Body of pancreas (tissue), 4 donors: ENCODE measurements at places on chromosomes 5 and 9. TPM values are rescaled to one million over a fixed set of nuclear protein-coding genes. Genes with fewer than 3 reads are reported as not detected.

GRCh38 chr9:108874058-108874788, 12.2 kb downstream of the ACTL7A start:
- peaks cover 16% of the 10 kb centered on the region for H3K36me3 ChIP-seq
- no peak overlapping the region for H3K27ac ChIP-seq
- H3K27me3 ChIP-seq: no peaks in the 10 kb centered on the region
- H3K4me1 ChIP-seq: no peaks in the 10 kb centered on the region
- DNase-seq: no peak

CARD9 gene
- 0.78 TPM for total RNA-seq

- no peak overlapping the region for H3K4me3 ChIP-seq
- no peaks in the 10 kb centered on the region for H3K4me1 ChIP-seq
- DNase-seq: no peak
- no peak overlapping the region for H3K27ac ChIP-seq
- no peaks in the 10 kb centered on the region for H3K27me3 ChIP-seq
Measured at GRCh38 chr5:125005266-125005665, 258.8 kb upstream of the ZNF608 start.

DNA sequence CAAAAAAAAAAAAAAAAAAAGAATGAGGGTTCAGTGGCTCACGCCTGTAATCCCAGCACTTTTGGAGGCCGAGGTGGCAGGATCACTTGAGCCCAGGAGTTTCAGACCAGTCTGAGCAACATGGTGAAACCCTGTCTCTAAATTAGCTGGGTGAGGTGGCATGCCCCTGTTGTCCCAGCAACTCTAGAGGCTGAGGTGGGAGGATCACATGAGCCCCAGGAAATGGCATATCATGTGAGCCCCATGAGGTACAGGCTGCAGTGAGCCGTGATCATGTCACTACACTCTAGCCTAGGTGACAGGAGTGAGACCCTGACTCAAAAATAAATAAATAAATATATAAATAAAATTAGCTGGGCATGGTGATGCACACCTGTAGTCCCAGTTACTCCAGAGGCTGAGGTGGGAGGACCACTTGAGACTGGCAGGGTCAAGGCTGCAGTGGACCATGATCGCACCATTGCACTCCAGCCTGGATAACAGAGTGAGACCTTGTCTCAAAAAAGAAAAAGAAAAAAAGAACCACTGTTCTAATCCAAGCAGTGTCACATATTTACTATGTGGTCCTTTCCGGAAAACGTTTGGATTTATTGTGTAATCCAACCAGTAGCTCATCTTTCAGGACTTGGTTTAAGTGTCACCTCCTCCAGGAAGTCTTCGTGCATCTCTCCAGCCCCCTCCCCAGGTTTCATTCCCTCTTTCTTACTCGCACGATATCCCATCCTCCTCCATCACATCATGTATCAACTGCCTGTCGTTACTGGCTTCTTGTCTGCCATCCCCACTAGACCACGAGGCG, 12.3 kb upstream of the SPOUT1 start:
- no peak for DNase-seq
- H3K27ac ChIP-seq: no peak overlapping the region
- no peak overlapping the region for H3K4me3 ChIP-seq
- no peaks in the 10 kb centered on the region for H3K27me3 ChIP-seq

- H3K4me3 ChIP-seq: no peak overlapping the region
- no peak for DNase-seq
- no peak overlapping the region for H3K27ac ChIP-seq
Measured at GRCh38 chr9:99868845-99869244, 37.6 kb upstream of the STX17 start.

- no peak overlapping the region for H3K4me3 ChIP-seq
Measured at GRCh38 chr5:56278335-56278753, 45.2 kb upstream of the ANKRD55 start.

GRCh38 chr5:17381932-17382331, 116.1 kb upstream of the TAF11L2 start:
- H3K4me1 ChIP-seq: no peaks in the 10 kb centered on the region
- no peak overlapping the region for H3K27ac ChIP-seq
- no peak overlapping the region for H3K4me3 ChIP-seq
- H3K36me3 ChIP-seq: no peaks in the 10 kb centered on the region
- H3K27me3 ChIP-seq: no peaks in the 10 kb centered on the region

- DNase-seq: peak; percentile 30
- H3K27me3 ChIP-seq: no peaks in the 10 kb centered on the region
- no peaks in the 10 kb centered on the region for H3K36me3 ChIP-seq
- H3K4me1 ChIP-seq: peaks cover 34% of the 10 kb centered on the region
- H3K4me3 ChIP-seq: no peak overlapping the region
Measured at GRCh38 chr5:125700380-125700861, 722.8 kb upstream of the GRAMD2B start.

GRCh38 chr5:139633295-139634027, 14.7 kb upstream of the CXXC5 start:
- no peaks in the 10 kb centered on the region for H3K36me3 ChIP-seq
- H3K27me3 ChIP-seq: no peaks in the 10 kb centered on the region
- H3K27ac ChIP-seq: no peak overlapping the region
- peak; percentile 77 for DNase-seq
- peaks cover 34% of the 10 kb centered on the region for H3K4me1 ChIP-seq

HACD4 gene
- 1.8 TPM for total RNA-seq
